Stimulated activated CD8-positive, alpha-beta memory T cell treated with anti-CD3 and anti-CD28 coated beads, Interleukin-7, amount 100 ng/mL, for 48 hours (primary cell): ENCODE measurements at places on chromosomes 4 and X.

- DNase-seq, result no peak
These were observed 193.9 kb upstream of the PCDH10 start for GRCh38 chr4:132955146-132955545.

DNA sequence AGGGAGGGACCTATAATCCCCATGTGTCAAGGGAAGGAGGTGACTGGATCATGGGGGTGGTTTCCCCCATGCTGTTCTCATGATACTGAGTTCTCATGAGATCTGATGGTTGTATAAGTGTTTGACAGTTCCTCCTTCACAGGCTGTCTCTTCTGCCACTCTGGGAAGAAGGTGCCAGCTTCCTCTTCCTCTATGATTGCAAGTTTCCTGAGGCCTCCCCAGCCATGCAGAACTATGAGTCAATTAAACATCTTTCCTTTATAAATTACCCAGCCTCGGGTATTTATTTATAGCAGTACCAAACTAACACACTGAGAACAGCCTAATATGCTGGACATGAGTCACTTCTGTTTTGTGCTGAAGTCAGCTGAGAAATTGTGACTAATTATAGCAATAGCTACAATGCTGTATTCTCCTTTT is 656.9 kb upstream of the CPEB2 start:
- DNase-seq, result no peak

GRCh38 chrX:152656890-152657289 is 19.2 kb downstream of the GABRQ start:
- DNase-seq, result no peak

- no peak for DNase-seq
These were observed 2054.9 kb downstream of the PCDH7 start for GRCh38 chr4:32775049-32775448.

DNA sequence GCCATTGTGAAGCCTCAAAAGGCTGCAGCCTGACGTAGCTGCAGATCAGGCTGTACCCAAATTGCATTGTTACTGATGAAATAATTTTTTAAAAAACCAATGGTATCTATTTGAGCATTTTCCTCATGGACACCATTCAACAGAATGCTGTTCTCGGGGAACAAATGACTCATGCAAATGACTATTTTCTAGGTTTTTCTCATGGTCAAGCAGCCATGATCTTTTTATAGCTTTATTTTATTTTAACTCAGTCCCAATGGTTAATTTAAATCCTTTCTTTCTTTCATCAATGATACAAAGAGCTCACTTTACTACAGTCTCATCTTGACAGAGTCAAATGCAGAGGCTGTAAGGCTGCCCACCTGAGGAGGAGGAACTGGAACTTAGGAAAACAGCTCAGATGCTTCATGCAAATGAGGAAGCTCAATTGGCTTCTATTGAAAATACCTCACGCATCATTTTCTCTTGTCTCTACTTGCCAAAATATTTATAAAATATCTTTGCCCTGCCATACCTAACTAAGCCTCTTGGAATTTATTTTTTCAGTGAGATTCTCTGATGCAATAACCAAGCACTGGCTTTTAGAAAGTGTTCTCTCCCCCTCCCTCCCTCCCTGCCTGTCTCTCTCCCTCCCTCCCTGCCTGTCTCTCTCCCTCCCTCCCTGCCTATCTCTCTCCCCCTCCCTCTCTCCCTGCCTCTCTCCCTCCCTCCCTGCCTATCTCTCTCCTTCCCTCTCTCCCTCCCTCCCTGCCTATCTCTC is 81.0 kb downstream of the SORBS2 start:
- DNase-seq, result no peak

DNA sequence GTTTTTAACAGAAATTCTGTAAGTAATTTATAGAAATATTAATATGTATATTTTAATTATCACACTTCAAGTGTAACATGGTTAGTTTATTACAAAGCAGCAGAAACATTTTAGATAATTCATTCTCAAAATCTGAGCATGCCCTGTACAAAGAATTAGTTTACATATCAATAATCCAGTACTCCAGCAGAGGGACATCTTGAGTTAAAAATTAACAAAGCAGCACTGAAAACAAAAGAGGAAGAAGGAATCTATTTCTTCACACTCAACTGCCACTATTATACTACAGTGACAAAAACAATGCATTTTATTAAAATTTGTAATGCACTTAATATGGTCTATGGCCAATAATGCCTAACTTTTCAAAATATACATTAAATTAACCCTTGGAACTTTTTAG is 179.1 kb upstream of the KLHL4 start:
- no peak for DNase-seq

- DNase-seq, result no peak
These were observed 3.3 kb downstream of the TMEM185A start for GRCh38 chrX:149628280-149628679.

- DNase-seq, result no peak
These were observed 754 bp downstream of the NYX start for GRCh38 chrX:41447897-41448296.

- DNase-seq, result no peak
These were observed 124.6 kb upstream of the MAP3K15 start for GRCh38 chrX:19639813-19640462.

DNA sequence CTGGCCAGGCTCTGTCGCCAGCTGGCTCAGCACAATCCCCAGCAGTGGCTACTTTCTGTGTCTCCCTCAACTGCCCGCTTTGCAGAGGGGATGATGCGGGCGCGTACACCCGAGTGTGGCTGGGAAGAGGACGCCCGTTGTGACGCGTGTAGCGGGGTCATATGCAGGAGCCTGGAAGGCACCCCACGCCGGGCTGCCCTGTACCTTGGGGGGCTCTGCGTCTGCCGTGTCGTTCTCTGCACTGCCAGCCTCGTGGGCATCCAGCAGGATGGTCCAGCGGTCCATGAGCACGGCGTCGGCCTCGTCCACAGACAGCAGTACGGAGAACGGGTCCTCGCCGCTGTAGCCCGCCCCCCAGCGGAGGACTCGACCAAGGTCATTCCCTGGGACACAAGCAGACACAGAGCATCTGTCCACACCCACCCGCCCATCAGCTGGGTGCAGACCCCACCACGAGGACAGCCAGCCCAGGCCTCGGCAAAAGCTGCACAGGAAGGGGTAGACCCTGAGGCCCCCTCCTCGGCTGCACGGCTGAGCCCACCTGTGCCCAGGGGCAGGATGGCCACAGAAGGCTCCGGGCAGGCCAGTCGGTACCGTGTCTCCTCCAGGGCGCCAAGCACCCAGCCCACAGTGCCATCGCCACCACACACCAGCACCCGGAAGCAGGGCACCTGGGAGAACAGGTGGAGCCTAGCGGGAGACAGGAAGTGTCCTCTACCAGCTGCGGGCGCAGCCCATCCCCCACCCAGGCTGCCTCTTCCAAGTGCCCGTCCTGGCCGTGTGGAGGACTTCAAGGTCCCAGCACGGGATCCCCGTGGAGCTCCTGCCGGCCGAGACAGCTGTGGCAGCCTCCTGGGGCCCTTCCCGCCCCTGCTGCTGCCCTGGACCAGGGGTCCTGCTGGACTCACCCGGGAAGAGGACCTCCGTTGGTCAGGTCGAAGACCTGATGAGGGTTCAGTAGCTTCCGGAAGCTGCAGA is 10.8 kb downstream of the DGKQ start:
- DNase-seq, result no peak

GRCh38 chr4:78131403-78131802 is 74.3 kb downstream of the FRAS1 start:
- DNase-seq, result no peak

- no peak for DNase-seq
These were observed 159.2 kb downstream of the CPEB2 start for GRCh38 chr4:15161439-15161838.

DNA sequence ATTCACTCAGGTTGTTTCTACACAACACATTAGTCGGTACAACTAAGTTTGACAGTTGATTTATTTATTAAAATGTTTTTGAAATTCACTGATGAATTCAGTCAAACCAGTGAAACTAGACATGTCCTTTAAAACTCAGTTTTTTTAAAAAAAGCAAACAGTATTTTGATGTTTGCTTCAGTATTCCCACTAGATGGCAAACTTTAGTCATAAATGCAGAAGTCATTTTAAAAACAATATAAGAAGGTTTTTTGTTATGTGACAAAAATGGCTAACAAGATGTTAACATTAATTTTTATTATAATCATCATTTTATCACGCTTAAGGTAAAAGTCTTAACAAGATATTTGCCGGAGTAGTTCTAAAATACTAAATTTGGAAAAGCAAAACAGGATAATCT is 1337.8 kb upstream of the DIAPH2 start:
- DNase-seq, result no peak

- DNase-seq, result no peak
These were observed 374.7 kb downstream of the ANKRD50 start for GRCh38 chr4:124337874-124338273.

GRCh38 chr4:189313064-189313463 is 627.6 kb upstream of the FRG1 start:
- no peak for DNase-seq

DNA sequence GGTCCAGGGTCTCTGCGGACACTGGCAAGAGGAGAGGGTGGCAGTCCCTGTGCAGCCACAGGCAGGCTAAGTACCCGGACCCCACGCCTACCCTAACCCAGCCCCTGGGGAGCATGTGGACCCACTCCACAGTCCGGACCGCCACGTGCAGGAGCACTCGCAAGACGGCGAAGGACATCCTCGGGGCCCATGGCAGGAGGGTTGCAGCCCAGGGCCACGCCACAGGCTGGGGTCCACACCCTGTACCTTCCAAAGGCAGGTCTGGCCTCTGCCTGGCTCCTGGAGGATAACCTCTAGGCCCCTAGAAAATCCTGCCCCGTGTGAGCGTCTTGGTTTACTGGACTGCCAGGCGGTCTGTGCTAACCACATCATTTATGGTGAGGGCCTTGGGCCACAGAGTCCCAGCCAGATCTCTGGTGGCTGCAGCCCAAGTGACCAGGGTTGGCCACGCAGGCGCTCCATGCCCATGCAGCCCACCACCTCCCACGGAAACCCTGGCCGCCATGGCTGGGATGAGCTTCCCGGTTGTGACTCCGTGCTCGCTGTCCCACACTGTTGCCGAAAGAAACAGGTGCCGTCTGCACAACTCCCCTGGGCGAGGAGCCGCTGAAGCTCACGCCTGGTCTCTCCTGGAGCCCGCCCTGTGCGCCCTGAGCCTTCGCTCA is 10.0 kb downstream of the CCNQ start:
- no peak for DNase-seq

DNA sequence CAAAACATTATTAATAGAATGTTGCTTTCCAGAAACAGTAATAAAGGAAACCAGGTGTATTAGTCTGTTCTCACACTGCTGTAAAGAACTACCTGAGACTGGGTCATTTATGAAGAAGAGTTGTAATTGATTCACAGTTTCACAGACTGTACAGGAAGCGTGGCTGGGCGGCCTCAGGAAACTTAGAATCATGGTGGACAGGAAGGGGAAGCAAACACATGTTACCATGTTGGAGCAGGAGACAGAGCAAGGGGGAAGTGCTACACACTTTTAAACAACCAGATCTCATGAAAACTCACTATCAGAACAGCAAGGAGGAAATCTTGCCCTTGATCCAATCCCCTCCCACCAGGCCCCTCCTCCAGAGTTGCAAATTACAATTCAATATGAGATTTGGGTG is 815.8 kb downstream of the TRIML1 start:
- DNase-seq, result no peak

DNA sequence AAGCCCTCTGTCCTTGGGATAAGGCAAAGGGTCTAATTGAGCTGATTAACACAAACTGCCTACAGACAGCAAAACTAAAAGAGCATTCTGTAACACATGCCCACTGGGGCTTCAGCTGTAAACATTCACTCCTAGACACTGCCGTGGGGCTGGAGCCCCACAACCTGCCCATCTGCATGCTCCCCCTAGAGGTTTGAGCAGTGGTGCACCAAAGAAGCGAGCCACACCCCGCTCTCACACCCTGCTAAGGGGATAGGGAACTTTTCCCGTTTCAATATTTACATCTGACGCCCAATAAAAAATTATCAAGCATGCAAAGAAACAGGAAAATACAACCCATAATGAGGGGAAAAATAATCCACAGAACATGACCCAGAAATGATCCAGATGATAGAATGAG is 46.9 kb upstream of the HSD17B10 start:
- DNase-seq, result peak; percentile 1

- DNase-seq, result no peak
These were observed 116.3 kb downstream of the DMD start for GRCh38 chrX:33095079-33095478.

DNA sequence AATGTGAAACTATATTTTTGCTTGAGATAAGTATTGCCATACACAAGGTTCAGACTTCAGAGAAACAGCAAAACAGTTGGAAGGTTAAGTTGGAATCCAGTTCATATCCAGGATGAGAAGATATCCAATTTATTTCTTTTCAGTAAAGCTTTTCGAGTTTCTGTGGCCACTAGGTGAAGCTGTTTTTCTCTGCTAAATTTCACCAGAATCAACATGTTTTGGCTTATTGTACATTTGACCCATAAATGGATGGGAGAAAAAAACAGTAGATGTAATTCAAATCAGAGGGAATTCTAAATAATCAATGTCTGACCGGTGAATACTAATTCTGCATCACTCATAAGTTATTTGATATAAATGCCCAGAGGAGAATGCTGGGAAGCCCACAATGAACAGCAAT is 9.1 kb upstream of the METTL14 start:
- no peak for DNase-seq

DNA sequence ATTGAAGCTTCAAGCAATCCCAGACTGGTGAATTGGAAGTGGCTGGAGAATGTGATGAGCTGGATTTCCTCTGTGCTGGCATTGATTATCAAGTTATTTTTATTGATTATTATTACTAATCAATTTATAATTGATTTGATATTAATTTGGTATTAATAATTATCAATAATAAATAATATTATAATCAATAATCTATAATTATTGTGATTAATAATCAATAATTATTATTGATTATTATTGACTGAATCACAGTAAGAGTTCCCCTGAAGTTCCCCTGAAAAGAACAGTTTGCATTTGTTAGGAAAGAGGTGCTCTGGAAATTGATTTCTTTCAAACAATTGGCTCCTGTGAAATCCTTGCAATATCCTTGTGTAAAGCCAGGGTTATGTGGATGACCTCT is 7.5 kb upstream of the FAM9A start:
- DNase-seq, result no peak

DNA sequence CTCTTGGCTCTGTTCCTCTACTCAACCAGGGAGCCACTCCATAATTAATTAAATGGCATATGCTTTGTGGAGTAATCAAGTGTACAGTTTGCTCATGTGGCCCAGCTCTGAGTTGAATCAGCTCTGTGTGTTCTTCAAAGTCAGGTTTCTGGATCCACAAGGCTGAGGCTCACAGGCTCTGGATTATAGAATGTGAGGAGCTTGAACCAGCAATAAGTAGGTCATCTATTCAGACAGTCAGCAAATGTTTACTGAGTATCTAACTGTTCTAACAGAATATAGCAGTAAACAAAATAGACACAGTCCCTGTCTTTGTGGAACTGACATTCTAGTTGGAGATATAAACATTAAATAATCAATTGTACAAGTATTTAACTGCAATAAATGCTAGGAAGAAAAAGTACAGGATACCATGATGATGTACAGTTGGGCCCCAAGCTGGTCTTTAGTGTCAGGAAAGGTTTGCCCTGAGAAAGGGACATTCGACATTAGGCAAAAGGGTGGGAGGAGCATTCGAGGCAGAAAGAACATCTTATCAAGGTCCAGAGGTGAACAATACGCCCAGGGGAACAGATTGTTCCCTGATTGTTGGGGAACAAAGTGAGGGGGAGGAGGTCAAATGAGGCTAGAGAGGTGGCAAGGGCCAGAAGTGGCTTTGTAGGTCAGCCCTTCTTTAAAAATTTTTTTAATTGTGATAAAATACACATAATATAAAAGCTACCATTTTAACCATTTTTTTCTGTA is 20.5 kb upstream of the TSR2 start:
- DNase-seq, result no peak
